Stimulated activated CD4-positive, alpha-beta T cell treated with anti-CD3 and anti-CD28 coated beads, Interleukin-4, amount 100 ng/mL, for 48 hours (primary cell): ENCODE measurements at places on chromosomes 3 and 15.

- DNase-seq: no peak
Measured at GRCh38 chr15:39697509-39697908, 85.1 kb downstream of the FSIP1 start.

DNA sequence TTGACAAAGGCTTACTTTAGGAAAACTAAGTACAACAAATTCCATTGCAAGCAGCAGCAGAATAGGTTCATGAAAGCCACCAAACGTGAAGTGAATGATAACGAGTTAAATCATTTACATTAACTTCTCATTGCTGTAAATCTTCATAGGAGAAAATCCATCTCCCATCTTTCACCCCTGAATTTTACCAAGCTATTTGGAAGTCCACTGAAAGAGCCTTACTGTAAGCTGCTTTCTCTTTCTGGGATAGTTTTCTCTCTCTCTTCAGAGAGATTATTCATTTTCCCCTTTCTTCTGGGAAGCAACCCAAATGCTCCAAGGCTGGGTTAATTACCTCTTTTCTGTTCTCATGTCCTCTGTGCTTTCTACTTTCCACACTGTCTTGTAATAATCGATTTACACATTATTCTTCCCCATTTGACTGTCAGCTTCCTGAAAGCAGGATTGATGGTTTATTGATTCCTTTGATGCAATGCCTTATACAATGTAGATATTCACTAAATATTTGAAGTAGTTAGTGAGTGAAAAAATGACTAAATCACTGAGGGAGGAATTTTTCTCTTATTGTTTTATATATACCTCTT, 914.3 kb upstream of the ARPP21 start:
- no peak for DNase-seq

DNA sequence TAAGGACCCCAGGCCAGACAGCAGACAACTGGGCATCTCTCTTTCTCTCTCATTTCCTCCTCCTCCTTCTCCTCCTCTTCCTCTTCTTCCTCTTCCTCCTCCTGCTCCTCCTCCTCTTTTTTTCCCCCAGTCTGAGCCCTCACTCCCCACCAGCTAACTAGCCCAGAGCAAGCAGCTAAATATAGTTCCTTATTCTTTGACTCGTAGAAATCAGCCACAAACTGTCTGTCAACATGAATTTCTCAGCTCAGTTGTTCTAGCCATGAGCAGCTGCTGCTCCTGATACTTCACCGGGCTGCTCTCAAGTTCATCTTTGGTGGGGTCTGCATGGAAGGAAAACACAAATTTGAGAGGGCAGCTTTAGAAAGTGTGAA, 19.2 kb upstream of the LOXL1 start:
- DNase-seq: no peak

GRCh38 chr3:146314871-146315270, 64.0 kb upstream of the PLSCR4 start:
- no peak for DNase-seq

- DNase-seq: no peak
Measured at GRCh38 chr3:35639254-35640186, at the start of gene ARPP21. Gene ARPP21 (plus strand): TSS chr3:35639525. CDS start chr3:35681752, 42,227 bp downstream.

DNA sequence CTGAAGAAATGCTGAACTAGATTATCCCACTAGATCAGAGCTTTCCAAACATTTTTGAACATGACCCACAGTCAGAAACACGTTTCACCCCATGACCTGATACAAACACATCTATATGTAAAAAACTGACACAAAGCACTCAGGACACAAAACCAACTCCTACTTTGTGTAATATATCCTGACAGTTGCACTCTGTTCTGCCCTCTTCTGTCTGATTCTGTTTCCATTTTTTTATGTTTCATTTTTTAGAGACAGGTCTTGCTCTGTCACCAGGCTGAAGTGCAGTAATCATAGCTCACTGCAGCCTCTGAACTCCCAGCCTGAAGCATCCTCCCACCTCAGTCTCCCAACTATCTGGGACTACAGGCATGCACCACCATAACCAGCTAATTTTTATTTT, 15.8 kb upstream of the RFTN1 start:
- no peak for DNase-seq

GRCh38 chr15:25797936-25798901, 64.9 kb downstream of the ATP10A start:
- DNase-seq: no peak

DNA sequence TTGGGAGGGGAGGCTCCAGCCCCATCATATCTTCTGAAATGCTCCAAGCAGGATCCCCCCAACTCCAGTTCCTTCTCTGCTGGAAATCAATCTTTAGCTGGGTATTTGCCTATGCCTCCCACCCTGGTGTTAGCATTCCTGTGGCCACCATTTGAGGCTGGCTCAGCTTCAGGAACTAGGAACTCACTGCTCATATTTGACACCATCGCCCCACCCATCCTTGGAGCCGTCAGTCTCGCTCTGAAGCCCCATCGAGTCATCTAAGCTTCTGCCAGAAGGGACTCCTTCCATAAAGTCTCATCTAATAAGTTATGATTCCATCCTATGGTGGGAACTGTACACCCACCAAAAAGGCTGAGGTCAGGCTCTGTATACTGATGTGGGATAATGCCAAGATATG, 26.4 kb downstream of the PRKCD start:
- DNase-seq: no peak

DNA sequence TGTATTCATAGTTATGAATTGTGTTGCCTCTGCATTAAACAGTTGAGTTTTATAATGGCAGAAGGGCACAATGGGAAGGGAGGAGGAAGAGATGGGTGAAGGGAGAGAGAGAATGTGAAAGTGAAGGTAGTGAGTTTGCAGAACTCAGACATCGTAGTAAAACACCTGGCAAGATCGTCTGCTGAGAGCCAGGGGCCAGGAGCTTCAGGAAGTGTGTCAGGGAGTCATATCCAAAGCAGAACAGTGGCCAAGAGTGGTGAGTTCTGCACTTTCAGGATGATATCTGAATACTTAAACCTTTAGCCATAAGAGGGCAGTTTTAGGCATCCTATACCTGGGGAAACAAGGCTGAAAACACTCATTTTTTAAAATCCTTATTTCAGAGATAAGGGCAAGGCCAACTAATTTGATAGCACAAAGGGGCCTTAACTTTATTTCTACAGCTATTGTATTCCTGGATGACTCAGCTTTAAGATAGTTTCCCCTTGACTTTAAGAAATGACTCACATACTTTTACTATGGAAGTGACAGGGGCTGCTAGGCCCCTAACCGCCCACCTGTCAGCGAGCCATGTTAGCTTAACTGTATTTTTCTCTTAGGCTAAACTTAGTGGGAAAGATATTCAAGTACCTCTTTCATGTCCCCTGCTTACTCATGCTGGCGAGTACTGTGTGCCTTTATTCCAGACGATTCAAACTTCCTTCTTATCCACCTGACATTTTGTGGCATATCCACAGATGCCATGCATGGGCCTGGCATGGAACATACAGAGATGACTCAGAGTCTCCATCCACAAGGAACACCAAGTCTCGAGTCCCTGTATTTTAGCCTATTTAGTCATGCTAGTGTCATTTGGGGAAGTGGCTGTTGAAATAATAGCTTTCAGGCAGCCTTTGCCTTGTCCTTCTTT, 53.9 kb downstream of the RLBP1 start:
- peak; percentile 55 for DNase-seq

GRCh38 chr15:39741258-39741657, 41.4 kb downstream of the FSIP1 start:
- DNase-seq: no peak

GRCh38 chr3:134494495-134494894, 8.6 kb downstream of the CEP63 start:
- no peak for DNase-seq

DNA sequence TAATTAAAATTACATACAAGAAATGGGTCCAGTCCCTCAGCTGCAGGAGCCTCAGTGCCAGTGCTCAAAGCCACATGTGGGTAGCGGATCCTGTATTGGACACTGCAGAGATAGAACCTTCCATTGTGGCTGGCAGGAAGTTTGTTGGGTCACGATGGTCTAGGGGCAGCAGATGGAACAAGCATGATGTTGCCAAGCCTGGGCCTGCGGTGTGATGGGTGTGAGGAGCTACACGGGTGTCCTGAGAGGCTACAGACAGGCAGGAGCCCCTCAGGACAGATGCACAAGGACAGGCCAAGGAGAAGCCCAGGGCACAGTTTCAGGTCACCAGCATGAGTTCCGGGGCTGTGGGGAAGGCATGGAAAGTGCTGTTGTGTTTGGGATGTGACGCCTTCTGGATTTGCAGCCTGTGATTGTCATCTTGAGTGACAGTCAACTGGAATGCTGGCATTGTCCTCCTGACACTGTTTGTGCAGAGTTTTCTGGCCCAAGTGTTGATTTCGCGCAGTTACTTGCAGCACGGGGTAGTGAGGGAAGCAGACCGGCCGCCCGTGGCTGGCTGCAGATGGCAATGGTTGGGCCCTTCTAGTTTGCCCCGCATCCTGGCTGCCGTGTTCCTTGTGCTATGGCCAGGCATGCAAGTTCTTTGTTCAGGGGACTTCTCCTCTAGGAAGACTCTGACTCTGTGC, 177.1 kb downstream of the NSMCE3 start:
- no peak for DNase-seq

DNA sequence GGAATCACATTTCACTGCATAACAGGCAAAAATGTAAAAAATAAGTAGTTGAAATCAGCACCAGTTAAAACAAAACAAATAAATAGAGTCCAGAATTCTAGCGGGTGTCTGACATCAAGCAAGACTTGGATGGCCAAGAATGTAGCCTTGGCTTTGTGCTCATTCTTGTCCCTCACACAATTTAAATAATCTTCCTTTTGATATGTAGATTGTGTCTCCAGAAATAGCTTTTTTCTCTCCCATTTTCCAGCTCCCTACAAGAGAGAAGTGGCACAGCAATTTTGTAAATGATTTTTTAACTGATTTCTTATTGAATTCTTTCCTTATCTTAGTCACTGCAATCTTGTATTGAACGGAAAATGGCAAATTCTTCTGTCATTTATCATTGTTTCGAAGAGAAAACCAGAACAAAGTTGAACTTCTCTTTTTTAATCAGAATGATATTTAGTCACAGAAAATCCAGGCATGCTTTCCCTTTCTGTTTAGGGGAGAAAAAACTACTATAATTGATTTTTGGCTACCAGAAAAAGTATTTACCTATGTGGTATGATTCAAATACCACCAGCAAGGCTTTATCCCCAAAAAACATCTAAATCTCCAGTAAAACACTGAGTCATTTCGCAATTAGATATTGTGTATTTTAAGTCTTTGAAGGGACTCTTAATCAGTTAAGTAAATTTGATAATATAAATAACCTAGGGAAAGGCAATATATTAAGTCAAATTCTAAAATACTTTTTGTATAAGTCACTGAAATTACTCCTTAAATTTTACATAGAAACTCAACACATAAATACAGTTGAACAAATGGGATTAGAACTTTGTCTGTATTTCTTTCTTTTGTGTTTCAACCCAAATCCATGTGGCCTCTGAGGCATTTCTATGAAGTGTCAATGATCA, 481.7 kb downstream of the GBE1 start:
- no peak for DNase-seq

- no peak for DNase-seq
Measured at GRCh38 chr3:189937302-189938127, 183.2 kb downstream of the P3H2 start.
